NCI-H187 treated with DMSO at 0.1 percent for 48 hours (cell line): ENCODE measurements at places on chromosomes 2 and 18.

DNA sequence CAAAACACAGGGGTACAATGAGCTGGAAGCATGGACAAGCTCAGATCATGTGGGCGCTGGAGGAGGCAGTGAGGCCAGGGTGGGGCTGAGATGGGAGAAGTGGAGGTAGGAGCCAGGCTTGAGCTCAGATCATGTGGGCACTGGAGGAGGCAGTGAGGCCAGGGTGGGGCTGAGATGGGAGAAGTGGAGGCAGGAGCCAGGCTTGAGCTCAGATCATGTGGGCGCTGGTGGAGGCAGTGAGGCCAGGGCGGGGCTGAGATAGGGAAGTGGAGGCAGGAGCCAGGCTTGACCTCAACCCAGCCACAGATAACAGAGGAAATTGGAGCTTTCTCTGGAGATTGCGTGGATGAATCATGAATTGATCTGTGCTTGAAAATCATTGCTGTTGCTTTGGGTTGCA is 48.3 kb upstream of the TMEM18 start:
- DNase-seq, result no peak

- DNase-seq, result no peak
These were observed 1038.0 kb upstream of the PIK3C3 start for GRCh38 chr18:40917056-40917455.

DNA sequence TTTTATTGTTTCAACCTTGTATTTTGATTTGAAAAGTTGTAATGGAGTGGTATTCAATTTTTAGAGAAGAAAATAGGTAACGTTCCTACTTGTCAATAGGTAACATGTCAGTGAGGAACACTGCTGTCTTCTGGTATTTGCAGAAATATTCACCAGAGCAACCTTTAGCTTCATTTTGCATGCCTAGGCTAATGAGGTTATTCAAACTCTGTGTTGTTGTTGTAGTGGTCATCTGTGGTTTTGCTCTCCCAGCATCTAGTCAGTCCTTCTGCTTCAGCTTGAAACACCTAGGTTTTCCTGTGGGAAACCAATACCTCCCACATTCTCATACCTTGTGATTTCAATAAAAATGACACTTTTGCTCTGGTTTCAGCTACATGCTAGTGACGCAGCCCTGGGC is 98.4 kb downstream of the LYPD6 start:
- no peak for DNase-seq

- no peak for DNase-seq
These were observed 20.0 kb upstream of the STAT4 start for GRCh38 chr2:191170773-191171172.

GRCh38 chr2:128367601-128368359 is 49.1 kb upstream of the HS6ST1 start:
- DNase-seq, result no peak

DNA sequence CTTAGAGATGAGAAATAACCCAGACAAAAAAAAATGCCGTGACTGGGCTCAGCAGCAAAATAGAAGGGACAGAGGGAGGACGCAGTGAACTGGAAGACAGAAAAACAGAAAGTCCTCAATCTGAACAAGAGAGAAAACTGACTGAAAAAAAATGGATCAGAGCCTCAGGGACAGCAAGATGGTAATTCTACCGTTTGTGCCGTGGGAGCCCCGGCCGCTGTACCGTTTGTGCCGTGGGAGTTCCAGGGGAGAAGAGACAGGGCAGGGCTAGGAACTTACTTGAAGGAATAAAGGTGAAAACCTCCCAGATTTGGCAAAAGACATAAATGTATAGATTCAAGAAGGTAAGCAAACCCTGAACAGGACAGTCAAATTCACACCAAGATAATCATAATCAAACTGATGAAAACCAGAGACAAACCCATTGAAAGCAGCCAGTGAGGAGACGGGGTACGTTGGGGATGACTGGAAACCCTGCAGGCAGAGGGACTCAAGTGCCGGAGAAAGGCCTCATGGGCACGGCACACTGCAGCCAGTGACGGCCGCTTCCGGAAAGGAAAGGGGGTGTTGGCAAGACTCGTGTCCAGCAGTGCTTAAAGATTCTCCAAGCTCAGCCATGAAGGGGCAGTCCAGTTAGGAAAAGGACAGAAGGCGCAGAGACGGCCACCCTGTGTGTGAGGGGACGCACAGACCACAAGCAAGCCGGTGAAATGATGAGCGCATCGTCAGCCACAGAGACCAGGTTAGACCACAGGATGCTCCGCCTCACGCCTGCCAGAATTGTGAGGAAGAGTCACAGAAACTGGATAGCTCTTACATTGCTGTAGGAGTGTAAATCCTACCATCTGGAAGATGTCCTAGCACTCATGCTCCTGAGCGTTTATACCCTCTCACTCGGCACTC is 40.0 kb upstream of the NFATC1 start:
- DNase-seq, result no peak

DNA sequence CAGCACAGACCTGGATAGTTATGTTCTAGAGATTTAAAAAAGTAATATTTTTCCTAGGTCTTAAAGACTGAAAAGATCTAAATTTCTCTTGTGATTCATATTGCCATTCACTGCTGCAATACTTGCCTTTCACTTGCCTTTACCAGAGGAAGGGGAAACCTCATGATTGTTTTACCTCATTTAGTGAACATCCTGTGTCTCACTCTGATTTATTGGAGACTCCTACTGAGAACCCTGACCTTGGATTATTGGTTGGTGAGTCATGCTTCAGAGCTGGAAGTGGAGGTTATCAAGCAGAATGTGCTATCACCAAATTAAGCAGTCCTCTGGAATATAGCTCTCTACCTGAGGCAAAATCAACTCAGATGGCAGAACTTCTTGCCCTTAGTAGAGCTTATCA is 500.5 kb downstream of the TSN start:
- DNase-seq, result no peak

- DNase-seq, result no peak
These were observed 54.7 kb upstream of the MBOAT2 start for GRCh38 chr2:9057939-9058761.

GRCh38 chr2:210556329-210556980 is at the start of gene CPS1:
Gene CPS1, plus strand, starts transcription at chr2:210556599. Its CDS starts 135 bp downstream, at chr2:210556734.
- DNase-seq, result no peak
